ENCODE measurements at places on chromosomes 16 and 17.

DNA sequence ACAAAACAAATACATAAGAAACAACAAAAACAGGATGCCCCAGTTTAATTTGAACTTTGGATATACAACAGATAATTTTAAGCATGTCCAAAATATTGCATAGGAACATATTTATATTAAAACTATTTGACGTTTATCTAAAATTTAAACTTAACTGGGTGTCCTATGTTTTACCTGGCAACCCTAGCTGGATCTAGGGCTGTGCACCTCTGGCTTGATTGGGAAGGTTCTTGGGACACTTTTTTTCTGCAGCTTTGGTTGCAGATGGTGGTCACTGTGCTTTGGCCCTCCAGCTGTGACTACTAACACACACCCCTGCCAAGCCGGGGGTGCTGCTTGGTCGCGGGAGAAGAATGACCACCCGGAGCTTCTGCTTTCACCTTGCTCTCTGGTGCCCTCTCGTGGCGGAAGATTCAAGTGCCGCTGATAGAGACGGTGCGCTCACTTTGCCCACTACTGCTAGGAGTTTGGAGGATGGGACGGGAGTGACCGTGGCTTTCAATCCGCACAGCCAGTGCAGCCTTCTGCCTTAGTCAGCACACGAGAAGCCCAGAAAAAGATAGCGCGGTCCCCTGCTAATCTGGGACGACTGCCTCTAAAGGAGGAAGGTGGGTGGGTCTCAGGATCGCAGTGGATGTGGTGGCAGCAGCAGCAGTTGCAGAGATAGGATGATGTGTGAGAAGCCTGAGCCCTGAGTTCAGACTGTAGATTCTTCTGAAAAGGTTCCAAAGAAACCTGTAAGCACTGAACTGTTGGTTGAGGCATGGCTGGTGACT lies 6.7 kb downstream of the SPACA3 start:
- DNase-seq = peak; percentile 81

GRCh38 chr16:79659344-79659743 lies 58.8 kb upstream of the MAF start:
- no peak for DNase-seq

DNA sequence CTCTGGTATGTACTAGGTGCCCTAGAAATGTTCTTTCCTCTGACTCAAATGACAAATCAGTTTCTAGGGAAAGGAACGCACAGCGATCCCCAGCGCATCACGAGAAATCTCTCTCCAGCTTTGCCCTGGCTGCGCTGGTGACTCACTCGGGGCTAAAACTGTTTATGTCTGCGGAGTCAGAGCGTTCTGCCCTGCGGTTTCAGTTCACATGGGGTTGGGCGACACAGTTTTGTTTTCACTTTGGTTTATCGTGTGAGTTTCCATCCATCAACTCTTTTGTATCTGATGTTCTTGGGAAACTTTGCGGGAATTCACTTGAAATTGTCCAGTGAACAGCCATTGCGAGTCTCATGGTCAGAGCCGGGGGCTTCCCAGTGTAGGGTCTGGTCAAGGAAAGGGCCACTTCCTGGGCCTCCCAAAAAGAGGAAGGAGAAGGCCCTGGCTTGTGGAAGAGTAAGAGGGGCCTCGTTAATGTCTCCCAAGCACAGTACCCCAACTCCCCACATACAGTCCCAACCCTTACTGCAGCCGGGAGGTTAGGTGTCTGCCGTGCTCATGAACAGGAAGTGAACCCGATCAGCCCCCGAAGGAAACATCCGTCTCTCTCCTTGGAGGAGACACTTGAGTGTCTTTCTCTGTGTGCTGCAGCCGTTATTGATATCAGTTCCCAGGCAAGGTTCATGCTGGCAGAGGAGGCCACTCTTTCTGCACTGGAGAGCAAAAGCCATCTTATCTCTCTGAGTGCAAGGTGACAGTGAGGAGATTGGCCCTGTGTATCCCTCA lies 643.2 kb downstream of the WWOX start:
- peak; percentile 40 for DNase-seq

DNA sequence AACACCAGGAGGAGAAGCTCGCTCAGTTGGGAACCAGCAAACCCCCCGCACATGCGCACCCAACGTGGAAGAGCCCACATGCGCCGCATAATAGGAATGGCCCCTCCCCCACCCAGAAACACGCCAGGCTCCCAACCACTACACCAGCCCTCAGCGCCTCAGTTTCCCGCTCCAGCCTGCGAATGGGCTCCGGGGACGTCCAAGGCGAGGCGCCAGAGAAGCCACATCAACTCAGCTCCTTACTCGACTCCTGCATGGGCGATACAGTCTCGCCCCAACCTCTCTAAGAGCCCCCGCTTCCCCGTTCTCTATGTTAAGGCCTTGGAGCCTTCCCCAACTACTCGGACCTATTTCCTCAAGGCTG lies 504 bp downstream of the SRSF1 start:
- peak; percentile 78 for DNase-seq

- no peak for DNase-seq
These were observed 5.7 kb downstream of the ASPSCR1 start for GRCh38 chr17:81983011-81983638.

DNA sequence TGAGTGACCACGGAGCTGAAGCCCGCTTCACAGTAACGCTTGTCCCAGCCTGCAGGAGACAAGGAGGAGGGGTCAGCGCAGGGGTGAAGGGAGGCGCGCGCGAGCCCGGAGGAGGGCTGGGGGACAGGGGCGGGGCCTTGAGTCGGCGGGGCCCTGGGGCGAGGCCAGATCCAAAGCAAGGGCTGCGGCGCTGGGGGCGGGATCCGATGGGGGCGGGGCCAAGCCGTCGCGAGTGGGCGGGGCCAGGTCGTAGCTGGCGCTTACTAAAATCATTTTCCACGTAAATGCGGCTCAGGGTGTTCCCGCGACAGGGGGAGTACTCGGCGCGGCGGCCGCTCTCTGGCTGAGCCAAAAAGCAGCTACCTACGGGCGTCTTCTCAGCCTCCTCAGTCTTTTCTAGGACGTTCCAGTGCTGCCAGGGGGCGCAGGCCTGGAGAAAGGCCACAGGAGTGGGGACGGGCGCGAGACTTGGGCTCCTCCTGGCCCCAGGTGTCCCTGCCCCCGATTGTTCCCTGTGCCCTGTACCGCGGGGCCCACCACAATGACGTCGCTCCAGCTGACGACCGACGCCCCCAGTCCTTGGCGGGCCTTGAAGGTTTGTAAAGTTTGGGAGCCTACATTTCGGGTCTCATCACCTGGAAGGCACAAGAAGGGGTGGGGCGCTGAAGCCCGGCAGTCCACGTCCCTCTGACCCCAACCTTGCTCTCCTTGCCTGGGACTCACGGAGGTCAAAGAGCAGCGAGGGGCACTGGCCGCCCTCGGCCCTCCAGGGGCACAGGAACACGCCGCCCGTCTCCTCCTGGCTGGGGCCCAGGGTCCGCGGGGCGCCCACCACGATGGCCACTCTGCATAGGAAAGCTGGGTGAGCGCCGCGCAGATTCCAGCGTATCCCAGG lies 3.9 kb downstream of the ITGA2B start:
- peak; percentile 93 for DNase-seq

DNA sequence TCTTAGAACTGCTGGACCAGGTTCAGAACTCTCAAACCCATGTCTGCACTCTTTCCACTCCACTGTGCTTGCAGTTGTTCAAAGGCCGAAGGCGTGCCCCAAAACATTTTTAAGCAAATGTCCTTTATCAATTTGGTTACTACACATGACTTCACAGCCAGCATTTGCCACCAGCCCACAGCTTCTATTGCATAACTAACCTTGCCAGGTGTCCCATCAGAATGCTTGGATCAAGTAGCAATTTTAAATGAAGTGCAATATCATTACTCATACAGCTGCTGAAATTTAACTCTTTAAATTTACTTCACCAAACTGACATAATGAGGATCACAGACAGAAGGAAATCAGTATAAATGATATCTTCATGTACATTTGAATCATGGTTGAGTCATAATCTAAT lies 29.8 kb upstream of the HS3ST3A1 start:
- no peak for DNase-seq

- DNase-seq = no peak
These were observed 21.5 kb downstream of the USP22 start for GRCh38 chr17:21021208-21021803.

DNA sequence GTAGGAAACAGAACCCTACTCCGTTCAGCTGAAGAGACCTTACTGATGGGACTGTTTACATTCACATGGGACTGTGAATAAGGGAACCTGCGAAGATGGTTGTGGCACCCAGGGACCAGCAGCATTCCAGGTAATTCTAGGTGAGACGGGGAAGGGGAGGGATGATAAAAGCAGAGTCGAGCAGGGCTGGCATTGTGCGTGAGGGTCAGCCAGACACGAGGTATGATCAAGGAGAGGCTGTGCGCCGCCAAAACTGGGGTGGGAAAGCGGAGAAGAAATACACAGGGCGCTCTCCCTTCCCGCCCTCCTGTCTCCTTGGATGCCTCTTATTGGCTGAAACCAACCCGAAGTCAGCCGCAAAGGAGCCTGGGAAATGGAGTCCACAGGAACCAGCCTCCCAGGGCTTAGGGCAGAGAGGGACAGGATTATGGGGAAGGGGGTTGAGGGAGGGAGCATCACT lies 38.4 kb upstream of the CSNK2A2 start:
- DNase-seq = peak; percentile 75

DNA sequence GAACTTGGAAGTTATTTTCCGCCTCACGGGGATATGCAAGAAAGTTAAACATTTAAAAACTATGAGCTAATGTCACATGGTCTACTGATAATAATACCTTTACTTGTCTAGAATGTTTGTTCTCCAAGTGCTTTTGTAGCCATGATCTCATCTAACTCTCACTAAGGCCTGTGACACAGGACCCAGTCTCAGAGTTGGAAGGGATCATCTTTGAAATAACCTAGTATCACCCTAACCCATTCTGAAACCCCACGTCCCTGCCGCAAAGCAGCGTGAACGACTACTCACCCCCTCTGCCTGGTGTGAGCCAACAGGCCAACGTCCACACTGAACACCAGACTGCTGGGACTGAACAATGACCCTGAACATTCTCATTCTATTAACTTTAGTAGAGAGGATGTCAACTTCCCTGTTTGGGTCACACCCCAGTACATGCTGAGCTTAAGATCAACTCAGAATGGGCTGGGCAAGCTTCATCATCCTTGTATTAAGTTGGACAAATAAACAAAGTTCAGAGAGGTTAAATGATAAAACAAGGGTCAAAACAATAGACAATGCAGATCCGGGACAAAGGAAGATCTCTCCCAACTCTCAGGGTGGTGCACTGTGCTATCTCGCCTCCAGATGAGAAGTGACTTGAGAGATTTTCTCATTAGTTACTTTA lies 54.8 kb upstream of the BCAR1 start:
- DNase-seq = no peak

- DNase-seq = no peak
These were observed 14.2 kb upstream of the CD300A start for GRCh38 chr17:74452033-74452840.

- DNase-seq = no peak
These were observed 745.2 kb downstream of the WWOX start for GRCh38 chr16:78844682-78845081.

- DNase-seq = peak; percentile 8
These were observed 102.0 kb downstream of the ITFG1 start for GRCh38 chr16:47358816-47359215.

DNA sequence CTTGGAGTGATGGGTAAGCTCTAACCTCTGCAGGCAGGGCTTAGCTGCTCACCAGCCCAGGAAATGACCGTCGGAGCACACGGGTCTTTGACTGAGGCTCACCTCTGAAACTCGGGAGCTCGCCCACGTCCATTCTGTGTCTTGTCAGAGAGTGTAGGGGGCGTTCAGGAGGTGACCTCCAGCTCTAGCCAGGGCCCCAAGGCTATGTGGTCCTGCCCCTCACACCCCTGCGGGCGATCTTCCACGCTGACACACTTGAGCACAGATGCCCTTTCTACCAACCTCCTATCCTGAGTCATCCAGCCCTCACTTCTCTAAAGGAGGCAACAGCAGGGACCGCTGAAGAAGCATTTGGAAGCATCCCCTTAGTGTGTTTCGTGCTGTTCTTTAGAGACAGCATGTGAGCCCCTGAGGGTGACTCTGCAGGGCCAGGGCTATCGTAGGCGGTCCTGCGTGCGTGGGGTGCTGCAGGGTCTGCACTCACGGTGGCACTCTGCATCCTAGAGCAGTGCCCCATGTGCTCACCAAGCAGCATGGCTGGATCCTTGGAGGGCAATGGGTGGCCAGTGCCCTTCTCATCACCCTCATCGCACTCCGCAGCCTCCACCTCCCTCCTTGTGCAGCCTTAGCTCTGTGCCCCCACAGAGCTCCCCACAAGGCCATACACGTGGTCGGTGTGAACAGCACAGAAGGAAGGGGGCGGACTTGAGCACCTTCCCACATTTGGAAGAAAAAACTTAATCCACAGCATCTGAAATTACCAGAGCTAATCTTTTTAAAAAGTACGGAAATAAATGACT lies 33.8 kb downstream of the SLC47A1 start:
- no peak for DNase-seq

DNA sequence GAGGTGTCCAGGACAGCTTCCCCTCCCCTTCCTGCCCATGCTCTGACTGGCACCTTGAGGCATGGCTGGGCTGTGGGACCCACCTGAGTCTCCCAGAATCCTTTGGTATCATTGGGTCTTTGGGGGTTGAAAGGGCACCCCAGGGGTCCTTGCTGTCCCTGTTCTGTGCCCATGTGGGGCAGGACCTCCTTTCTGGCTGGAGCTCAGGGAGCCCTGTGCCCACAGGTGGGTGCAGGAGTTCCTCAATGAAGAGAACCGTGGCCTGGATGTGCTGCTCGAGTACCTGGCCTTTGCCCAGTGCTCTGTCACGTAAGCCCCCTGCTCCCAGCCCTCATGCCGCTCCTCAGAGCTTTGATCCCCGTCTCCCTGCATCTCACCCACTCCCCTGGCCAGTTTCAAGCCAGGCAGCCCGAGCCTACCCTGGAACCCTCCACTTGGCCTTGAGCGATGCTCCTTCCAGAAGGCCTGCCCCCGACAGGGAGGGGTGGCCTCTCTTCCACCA lies 11.8 kb downstream of the FMNL1 start:
- no peak for DNase-seq

- DNase-seq = peak; percentile 77
These were observed 26.5 kb downstream of the SREBF1 start for GRCh38 chr17:17810084-17810894.

- no peak for DNase-seq
These were observed 61.7 kb upstream of the LGALS9 start for GRCh38 chr17:27569257-27569722.

GRCh38 chr16:80824623-80825364 lies 20.4 kb upstream of the CDYL2 start:
- DNase-seq = peak; percentile 34

DNA sequence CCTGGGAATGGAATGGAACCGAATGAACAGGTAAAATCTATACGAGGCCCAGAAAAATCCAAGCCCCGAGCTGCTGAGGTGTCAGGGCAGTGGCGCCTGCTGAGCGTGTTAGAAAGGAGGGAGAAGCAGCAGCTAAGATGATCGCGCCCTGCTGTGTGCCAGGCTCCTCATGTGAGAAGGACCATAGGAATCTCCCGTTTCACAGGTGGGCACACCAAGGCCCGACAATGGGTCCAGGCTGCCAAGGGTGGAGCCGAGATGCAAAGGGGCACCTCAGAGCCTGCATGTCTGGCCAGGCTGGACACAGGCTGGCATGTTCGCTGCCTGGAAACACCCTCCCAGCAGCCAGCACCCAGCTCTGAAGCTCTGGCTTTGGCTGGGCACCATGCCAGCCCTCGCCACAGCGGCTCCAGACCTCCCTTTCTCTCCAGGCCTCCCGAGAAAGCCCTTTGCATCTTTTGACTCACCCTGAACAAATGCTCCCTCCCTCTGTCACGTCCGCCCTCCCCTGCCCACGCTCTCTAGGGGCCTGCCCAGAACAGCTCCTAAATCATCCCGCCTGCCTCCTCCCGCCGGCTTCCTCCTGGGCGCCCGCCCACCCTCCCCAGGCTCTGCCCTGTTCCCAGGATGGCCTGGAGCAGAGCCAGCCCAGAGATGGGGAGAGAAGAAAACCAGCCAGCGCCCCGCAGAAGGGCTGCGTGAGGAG lies 217.8 kb upstream of the GSE1 start:
- DNase-seq = peak; percentile 98

All from AG08396 (cell line).